Activated T-cell treated with anti-CD3 and anti-CD28 coated beads, Interleukin-2, amount 50 U/mL, for 72 hours (primary cell): ENCODE measurements at places on chromosomes 1 and 21.

DNA sequence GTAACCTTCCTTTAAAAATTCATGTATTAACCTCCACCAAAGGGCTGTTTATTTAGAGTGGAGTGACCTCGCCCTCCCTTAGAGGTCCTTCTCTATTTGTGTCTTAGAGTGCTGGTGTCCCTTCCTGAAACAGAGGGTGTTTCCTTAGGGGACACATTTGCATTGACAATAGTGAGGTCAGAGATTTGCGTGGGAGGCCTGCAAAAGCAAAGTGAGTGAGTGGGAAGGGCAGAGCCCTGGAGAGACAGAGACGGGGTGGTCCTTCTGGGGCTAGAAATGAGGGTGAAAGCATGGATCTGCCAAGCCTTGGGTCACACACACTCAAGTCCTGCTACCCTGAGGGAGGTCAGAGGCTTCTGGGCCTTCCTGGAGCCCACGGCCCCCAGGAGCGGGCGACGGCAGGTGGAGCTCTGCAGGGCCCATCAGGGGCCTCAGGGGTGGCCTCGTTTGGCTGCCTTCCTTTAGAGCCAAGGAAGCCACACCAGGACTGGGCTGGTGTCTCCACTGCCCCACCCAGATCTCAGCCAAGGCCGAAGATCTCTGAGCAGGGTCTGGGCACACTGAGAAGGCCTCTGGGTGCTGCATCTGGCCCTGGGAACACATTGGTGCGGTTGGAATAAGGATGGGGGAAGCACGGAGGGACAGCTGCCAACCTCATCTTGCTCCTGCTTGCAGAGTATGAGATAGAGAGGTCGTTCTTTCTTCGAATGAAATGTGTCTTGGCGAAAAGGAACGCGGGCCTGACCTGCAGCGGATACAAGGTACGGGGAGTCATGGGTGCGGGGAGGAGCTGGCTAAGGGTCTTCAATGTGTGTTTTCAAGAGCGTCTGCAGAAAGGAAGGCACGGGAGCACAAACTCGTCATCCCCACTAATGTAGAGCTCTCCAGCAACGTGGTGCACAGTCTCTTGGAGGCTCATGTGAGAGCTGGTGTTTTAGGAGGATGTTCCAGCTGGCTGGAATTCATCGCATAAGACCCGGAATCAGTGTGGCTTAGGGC lies 23.8 kb downstream of the SIM2 start:
- no peak for DNase-seq

DNA sequence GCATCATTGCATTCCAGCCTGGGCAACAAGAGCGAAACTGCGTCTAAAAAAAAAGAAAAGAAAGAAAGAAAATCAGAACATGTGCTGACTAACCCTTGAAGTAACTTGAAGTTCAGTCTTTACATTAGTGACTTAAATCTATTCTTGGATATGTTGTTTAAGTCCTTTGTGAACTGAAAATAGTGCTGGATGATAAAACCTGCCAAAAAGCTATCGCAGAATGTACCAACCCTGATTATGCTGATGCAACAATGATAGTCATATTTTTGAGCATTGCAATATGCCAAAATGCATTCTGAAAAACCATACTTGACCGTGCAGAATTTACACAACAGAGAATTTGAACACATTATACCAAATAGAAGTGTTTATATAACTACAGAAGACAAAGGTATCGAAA lies 30.7 kb downstream of the SHISAL2A start:
- DNase-seq, result no peak

- DNase-seq, result no peak
Observed at GRCh38 chr1:218364028-218364710, 19.0 kb downstream of the TGFB2 start.

- DNase-seq, result peak; percentile 64
Observed at GRCh38 chr1:111598544-111598943, 21.0 kb upstream of the RAP1A start.

GRCh38 chr1:37633040-37633937 lies 1.4 kb downstream of the RSPO1 start:
- no peak for DNase-seq

DNA sequence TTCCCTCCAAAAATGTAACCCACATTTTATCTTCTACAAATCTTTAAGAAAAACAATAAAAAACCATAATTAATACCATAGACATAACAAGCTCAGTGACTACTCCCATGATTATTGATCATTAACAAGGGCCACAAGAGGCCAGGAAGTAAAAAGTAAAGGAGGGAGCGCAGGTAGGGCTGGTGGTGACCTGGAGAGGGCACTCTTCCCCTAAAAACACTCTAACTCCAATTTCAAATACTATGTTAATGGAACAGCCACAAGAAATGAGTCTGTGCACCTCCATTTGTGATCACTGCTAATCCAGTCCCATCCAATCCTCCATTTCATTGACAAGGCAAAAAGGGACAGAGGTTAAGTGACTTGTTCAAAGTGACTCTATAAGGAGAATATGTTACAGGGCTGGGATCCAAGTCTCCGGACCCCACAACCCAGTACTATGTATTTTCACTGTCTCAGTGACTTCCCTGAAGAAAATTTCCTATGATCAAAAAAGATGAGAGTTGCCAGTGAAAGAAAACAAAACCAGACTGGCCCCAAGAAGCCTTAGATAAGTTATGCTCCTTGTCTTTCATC lies 41.2 kb upstream of the CFAP298 start:
- peak; percentile 5 for DNase-seq

DNA sequence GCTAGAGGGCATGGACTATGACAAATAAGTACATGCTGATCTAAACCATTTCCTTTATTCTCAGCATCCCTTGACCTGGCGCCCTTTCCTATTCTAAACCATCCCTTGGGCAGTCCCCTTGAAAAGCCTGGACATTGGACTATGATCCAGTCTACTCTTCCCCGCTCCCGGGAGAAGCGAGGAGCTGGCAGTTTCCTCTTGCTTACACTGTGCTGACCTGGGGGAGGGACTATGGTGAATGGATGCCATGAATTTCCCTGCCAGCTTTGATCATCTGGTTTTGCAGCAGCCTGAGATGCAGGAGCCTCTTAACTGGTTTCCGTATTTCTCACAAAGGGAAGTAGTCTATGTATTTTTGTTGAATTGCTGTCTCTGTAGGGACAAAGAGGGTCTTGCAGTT lies 121.7 kb downstream of the KIF26B start:
- no peak for DNase-seq

DNA sequence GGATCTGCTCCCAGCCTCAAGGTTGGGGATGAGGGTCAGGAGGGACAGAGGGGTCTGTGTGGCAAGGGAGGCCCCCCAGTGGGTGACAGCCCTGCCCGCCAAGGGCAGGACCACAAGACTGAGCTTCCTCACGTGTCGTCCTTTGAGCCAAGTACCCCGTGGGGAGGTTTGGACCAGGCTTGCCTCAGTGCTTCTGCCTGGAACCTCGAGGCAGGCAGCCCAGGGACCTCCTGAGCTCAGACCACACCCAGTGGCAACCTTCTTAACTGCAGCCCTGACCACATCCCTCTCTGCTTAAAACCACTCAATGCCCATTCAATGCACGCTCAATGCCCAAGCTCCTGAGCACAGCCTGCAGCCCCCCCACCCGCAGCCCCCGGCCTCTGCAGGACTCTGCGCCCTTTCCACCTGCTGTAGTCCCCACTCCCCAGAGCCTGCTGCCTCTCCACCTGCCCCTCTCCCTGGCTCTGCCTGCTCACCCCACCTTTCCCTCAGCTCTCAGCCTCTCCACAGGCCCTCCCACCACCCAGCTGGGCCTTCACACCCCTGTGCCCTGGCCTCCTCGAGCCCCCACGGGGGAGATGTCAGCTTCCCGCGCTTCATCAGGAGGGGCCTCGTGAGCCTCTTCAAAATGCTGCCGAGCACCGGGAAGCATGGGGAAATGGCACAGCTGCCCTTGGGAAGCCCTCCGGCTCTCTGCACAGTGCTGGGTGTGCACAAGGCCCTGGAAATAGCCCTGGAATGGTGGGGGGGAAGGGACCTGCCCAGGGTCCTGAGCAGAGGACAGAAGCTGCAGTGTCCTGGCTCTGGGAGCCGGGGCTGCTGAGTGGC lies 129.3 kb upstream of the VAMP3 start:
- DNase-seq, result no peak

DNA sequence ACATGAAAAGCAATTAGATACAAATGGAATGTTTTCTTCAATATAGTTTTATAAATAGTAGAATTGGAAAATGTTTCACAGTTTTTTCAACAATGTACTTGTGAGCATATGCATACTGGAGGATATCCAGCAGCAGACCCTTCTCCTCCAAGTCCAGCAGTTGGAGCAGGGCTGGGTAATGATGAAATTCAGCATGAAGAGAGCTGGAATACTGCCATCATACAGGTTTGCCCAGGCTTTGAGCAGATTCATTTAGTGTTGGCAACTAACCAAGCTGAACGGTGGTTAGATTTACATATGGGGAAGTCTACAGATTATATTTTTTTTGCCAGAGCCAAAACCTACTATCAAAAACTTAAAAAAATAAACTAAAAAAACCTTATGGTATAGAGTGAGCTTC lies 38.3 kb downstream of the WDR3 start:
- no peak for DNase-seq
